Smooth muscle cell of trachea (primary cell): ENCODE measurements at places on chromosomes 2 and 18. TPM values are rescaled to one million over a fixed set of nuclear protein-coding genes. Genes with fewer than 3 reads are reported as not detected.

The TAF4B gene
- total RNA-seq, result 1.9 and 3.5 TPM in 2 replicates

The UBXN4 gene
- 57.7 and 74.5 TPM in 2 replicates for total RNA-seq

The RGPD3 gene
- total RNA-seq, result 0.29 and 0.33 TPM in 2 replicates

The SMAD2 gene
- total RNA-seq, result 63.8 and 78.4 TPM in 2 replicates

The KLF11 gene
- total RNA-seq, result 3.5 and 6.0 TPM in 2 replicates
